Stimulated activated CD8-positive, alpha-beta memory T cell treated with anti-CD3 and anti-CD28 coated beads, Interleukin-4, amount 100 ng/mL, for 1 hour (primary cell): ENCODE measurements at places on chromosomes 12 and 14.

DNA sequence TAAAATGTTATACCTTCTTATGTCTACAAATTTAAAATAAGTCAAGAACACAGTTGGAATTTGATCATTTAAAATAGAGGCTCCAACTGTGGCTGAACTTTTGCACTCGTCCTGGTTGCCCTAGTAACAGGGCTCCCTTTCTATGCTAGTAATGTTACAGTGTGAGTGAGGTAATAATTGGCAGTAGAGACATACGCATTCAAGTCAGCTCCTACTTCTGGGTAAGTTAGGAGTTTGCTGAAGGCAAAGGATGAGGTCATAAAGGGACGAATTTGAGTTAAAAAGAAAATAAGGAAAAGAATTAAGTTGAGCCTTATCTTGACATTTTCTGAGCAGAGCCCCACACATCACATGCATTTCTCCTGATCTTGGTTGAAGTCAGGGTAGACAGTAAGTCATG is 129.1 kb downstream of the TMEM117 start:
- DNase-seq = no peak

DNA sequence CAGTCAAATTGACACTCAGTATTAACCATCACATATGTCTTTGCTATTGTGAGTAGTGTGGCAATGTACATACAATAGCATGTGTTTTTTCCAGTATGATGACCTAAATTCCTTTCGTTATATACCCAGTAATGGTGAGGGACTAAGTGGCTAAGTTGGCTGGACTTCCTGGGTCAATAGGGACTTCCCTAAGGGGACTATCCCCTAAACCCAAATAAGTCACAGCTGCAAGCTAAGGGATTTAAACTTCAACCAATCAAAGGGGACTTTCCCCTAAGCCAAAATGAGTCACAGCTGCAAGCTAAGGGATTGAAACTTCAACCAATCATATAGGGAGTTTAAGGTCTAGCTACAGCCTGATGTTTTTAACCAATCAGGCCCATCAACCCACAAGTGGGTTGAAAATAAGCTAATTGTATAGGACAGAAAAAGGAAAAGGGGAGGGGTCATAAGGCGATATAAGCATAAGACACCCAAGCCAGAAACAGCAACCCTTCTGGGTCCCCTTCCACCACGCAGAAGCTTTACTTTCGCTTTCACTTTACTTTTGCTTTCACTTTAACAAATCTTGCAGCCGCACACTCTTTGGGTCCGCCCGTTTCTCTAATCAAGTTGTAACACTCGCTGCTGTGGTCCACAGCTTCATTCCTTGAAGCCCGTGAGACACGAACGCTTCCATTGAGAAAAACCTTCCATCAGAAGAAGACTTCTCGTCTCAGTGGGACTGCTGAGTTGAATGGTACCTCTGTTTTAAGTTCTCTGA is 404.4 kb downstream of the FLRT2 start:
- peak; percentile 17 for DNase-seq

DNA sequence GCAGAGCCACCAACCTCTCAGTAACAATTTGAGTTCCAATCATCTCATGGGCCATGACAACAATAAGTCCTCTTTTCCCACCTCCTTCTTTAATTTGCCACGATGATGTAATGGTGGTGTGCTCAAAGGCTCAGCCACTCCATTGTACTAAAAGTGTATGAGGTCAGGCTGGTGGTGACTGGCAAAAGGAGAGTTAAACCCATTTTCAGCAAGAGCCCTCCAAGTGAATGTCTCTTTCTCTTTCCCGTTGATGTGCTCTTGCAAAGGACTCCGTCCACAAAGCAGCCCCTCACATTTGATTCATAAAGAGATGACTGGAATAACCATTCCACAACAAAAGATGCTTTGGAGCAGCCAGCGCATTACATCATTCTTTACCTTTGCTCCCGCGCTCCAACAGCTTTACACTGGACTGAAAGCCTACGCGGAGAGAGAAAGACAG is 41.6 kb downstream of the DUSP16 start:
- DNase-seq = no peak

DNA sequence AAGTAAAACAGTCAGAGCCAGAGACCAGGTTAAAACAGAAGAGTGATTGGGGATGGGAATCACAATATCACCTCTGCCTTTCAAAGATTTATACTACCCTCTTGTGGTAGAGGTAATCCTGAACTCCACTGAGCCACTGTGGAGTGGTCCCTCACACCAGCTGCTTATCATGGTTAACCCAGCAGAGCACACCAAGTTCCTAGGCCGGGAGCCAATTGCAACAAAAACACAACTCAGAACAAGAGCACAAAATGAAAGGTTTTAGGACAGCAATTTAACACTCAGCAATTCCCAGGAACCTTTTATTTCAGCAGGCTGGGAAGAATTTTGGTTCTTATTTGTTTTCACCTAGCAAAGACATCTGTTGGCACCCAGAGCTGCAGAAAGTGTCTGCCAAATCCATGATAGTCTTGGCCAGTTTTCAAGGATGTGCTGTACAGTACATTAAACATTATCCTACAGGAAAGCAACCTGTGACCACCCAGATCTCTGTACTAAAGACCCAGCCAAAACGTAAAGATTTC is 220.5 kb upstream of the ATXN7L3B start:
- no peak for DNase-seq

DNA sequence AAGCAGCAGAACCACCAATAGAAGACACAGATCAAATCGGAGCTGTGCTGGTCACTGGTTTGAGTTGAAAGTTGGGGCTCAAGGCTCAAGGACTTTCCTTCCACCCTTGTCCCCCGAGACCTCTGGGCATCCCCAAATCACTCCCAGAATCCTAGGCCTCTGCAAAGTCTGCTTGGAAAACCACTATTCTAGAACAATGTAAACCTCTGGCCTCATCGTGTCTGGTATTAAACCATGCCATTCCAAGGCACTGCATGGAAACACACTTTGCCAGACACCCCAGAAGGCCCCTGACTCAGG is 288.0 kb downstream of the DPF3 start:
- DNase-seq = no peak
